Heart right ventricle (tissue), 16 donors: ENCODE measurements at places on chromosomes 5 and 9. TPM values are rescaled to one million over a fixed set of nuclear protein-coding genes. Genes with fewer than 3 reads are reported as not detected.
A peak's percentile ranks its signal among the peaks of the same experiment; 100 is the strongest.

- H3K4me3 ChIP-seq: no peak overlapping the region
- H3K4me1 ChIP-seq: no peaks in the 10 kb centered on the region
- no peak overlapping the region for H3K27ac ChIP-seq
- DNase-seq: no peak
These were observed 110.0 kb downstream of the PSAT1 start for GRCh38 chr9:78406933-78407332.

DNA sequence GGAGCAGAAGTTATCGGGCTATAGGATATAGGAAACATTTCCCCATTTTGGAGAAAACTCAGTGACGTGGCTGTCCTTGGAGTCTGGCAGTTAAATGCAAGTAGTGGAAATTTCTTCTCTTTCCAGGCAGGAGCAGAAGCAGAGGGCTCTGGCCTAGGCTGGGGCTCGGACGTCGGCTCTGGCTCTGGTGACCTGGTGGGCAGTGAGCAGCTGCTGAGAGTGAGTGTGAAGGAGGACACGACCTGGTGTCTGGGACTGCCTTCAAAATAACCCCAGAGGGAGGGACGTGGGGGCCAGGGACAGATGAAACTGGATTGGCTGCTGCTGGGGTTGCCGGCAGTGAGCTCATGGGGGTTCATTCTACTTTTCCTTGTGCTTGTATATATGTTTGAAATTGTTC, 79.5 kb downstream of the COL15A1 start:
- H3K4me3 ChIP-seq: no peak overlapping the region
- H3K4me1 ChIP-seq: peaks cover 4% of the 10 kb centered on the region
- H3K27me3 ChIP-seq: peaks cover 8% of the 10 kb centered on the region
- DNase-seq: peak; percentile 31

DNA sequence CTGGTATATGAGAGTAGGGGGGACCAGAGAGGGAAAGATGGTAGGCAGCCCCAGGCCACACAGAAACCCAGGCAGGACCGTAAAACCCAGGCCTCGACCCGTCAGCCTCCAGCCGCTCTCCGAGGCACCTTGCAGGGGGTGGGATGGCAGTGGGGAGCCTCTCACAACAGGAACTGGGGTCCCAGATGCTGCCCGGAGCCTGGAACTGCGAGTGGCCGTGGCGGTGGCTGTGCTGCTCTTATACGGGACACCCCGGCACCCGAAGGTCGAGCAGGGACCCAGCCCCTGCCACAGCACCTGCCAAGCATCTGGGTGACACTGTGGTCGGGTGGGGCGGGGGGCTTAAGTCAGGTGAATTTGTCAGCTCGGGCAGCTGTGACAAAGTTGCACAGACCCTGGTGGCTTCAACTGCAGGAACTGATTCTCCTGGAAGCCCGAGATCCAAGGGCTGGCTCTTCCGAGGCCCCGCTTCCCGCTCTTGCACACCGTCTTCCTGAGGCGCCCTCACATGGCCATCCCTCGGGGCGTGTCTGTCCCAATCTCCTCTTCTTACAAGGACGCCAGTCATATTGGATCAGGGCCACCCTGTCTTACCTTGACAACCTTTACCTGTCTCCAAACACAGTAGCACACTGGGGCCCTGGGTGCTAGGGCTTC, 47.6 kb upstream of the EGFL7 start:
- H3K4me1 ChIP-seq: peaks cover 23% of the 10 kb centered on the region
- no peaks in the 10 kb centered on the region for H3K36me3 ChIP-seq
- DNase-seq: peak; percentile 38
- no peak overlapping the region for H3K4me3 ChIP-seq

- no peak overlapping the region for H3K27ac ChIP-seq
- no peak for DNase-seq
- no peak overlapping the region for H3K4me3 ChIP-seq
- peaks cover 4% of the 10 kb centered on the region for H3K4me1 ChIP-seq
These were observed 5.6 kb upstream of the STARD4 start for GRCh38 chr5:111517853-111518501.

GRCh38 chr5:55421074-55421529, 113.3 kb downstream of the MTREX start:
- no peak overlapping the region for H3K27ac ChIP-seq
- peaks cover 40% of the 10 kb centered on the region for H3K4me1 ChIP-seq
- H3K36me3 ChIP-seq: peaks cover 39% of the 10 kb centered on the region
- H3K4me3 ChIP-seq: no peak overlapping the region
- DNase-seq: no peak

DNA sequence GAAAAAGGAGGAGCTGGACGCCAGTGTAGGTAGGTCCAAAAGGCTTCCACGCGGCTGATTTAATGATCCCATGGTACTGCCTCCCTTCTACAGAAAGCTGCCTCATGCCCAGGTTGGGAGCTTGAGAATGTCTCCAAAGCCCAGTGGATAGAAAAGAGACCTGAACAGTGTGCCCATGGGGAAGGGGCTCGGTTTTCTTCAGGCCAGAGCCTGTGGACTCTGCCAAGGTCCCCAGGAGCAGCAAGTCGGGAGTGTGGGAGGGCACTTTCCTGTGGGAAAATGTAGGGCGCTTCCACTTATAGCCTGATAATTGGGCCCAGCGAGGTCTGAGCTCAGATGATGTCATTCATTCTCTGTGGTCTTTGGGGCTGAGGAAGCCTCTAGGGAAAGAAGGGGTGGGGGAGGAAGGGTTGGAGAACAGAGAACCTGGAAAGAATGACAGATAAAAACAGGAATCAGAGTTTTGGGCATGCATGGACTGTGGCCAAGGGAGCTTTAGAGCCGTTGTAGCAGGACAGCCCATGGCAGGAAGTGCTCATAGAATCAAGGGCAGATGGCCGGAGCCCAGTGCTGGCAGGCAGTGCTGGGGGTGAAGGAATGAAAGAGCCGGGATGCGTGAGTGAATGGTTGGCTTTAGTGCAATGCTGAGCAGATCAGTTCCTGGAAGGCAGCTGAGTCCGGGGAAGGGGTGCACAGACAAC, 42.5 kb upstream of the SH3PXD2B start:
- H3K27ac ChIP-seq: peak overlapping the region; percentile 80
- no peaks in the 10 kb centered on the region for H3K36me3 ChIP-seq
- peaks cover 21% of the 10 kb centered on the region for H3K4me1 ChIP-seq
- H3K4me3 ChIP-seq: no peak overlapping the region

DNA sequence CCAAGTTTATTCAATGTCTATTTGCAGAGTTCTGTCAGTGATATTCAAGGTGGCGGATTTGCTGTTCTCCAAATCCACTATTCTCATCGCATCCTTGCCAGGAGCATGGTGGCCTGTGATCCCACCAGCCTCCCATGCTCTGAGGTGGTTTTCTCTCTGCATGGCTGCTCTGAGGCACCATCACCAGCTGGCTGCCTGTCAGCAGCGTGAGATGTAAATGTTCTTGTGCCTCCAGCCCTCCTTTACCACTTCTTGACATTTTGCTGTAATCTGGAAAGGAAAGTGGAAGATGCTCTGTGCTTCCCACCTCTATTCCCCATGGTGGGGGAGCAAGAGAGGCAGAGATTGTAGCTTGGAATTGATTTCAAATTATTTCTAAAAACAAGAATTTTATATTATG, 293.6 kb upstream of the SLC24A2 start:
- no peaks in the 10 kb centered on the region for H3K27me3 ChIP-seq
- no peaks in the 10 kb centered on the region for H3K36me3 ChIP-seq
- DNase-seq: no peak
- no peak overlapping the region for H3K4me3 ChIP-seq
- no peak overlapping the region for H3K27ac ChIP-seq
- no peaks in the 10 kb centered on the region for H3K4me1 ChIP-seq

DNA sequence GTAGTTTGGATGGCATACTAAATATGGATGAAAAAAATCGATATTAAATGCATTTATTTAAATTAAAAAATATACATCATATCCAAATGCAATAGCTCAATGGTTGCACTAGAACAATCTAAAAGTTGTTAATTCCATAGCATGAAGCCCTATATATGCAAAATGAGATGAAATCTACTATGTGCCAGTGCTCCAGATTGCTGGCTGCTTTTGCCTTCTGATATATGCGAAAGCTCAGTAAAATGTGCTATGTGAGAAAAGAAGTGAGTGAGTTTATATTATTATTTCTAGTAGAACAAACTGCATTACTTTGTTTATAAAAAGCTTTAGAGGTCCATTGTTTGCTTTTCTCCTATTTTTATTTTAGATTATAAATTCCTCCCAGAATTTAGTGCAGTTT, 186.7 kb downstream of the MAT2B start:
- no peaks in the 10 kb centered on the region for H3K36me3 ChIP-seq
- DNase-seq: no peak
- no peaks in the 10 kb centered on the region for H3K27me3 ChIP-seq
- H3K4me1 ChIP-seq: no peaks in the 10 kb centered on the region

- DNase-seq: no peak
- no peaks in the 10 kb centered on the region for H3K27me3 ChIP-seq
- no peak overlapping the region for H3K4me3 ChIP-seq
- no peaks in the 10 kb centered on the region for H3K4me1 ChIP-seq
- no peaks in the 10 kb centered on the region for H3K36me3 ChIP-seq
These were observed 258.7 kb upstream of the FBXL7 start for GRCh38 chr5:15241216-15241821.

DNA sequence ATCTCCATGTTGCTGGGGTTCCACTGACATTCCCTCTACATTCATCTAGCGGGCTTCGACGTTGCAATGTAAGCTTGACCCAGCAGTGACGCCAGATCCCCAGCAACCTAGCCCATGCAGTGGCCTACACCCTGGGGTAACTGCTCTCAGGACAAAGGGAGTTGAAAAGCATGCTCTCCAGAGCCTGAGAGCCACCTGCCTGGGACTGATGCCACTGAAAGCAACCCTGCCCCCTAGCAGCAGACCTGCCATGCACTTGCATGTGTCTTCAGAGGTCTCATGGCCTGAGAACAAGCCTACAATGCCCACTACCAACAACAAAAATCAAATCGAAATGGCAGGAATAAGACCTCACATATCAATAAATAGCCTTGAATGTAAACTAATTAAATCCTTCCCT, 330.3 kb downstream of the TRIM36 start:
- no peaks in the 10 kb centered on the region for H3K36me3 ChIP-seq
- no peak overlapping the region for H3K4me3 ChIP-seq
- no peak overlapping the region for H3K27ac ChIP-seq
- DNase-seq: no peak
- H3K4me1 ChIP-seq: no peaks in the 10 kb centered on the region

- no peaks in the 10 kb centered on the region for H3K4me1 ChIP-seq
- DNase-seq: no peak
- H3K36me3 ChIP-seq: no peaks in the 10 kb centered on the region
- no peak overlapping the region for H3K27ac ChIP-seq
- H3K27me3 ChIP-seq: no peaks in the 10 kb centered on the region
These were observed 1253.6 kb downstream of the EFNA5 start for GRCh38 chr5:106417163-106417562.

Gene AQP3
- total RNA-seq: 1.9 TPM

Gene KIF4B
- 0.11 TPM for total RNA-seq

Gene CRHBP
- total RNA-seq: 1.5 TPM

Gene TMOD1
- 172 TPM for total RNA-seq

Gene TUT7
- 12.7 TPM for total RNA-seq

Gene ZNF883
- total RNA-seq: 2.9 TPM
